Heart left ventricle (tissue), 16 donors: ENCODE measurements at places on chromosomes 2 and 18. TPM values are rescaled to one million over a fixed set of nuclear protein-coding genes. Genes with fewer than 3 reads are reported as not detected.

Gene ZAP70
- total RNA-seq: 0.16 TPM

DNA sequence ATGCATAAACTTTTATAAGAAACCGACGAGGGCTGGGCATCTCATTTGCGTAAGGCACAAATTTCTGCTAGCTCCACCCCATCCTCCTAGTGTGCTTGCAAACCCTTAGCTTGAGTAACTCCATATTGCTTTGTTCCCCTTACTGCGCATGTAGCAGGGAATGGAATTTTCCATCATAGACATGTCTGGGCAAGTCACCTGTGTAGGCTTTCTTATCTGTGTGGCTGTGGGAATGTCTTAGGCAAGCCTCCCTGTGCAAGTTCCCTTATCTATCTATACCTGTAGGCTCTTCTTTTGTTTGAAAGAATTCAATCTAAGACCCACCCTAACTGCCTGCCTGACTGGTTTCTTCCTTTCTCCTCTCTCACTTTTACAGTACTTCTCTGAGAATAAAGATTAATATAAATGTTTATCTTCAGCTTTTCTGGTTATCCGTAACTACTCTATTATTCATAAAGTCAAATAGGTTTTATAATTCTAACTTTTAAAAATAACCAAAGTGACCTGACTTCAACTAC lies 217.6 kb upstream of the FIGN start:
- DNase-seq: no peak

- no peak for DNase-seq
Measured at GRCh38 chr2:172323256-172323655, 104.1 kb upstream of the ITGA6 start.

- DNase-seq: no peak
Measured at GRCh38 chr2:184004289-184004947, 593.9 kb upstream of the ZNF804A start.

DNA sequence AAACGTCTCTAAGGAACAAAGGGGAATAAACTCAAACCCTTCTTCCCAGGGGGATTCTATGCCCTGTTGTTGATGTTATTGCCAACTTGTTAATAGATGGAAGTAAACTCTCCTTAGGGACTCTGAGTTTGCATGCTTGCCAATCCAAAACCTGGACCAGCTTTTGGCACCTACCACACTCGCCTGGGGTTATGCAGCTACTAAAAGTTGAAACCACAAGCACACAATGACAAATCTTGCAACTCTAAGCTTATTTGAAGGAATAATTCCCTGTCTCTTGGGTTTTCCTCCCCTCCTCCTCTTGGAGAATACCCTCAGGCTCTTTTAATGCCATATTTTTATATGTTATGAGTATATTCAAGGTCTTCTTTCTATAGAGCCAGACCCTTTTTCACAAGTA lies 484.1 kb downstream of the FBXO15 start:
- no peak for DNase-seq

DNA sequence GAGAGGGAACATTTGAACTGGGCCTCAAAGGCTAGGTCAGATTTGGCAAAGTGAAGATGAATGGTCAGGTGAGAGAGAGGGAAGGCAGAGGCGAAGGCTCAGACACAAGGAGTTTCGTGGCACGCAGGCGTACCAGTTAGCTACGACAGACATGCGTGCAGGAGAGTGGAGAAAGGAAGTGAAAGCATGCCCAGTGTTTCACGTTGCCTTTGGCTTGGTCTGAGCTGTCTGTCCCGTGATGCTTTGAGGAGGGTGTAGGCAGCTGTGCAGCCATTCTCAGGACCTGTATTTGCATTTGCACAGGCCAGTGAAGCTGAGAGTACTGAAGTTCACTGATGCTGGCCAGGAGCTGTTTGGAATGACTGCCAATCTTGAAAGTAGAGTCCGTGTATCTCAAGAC lies 69.5 kb downstream of the HNRNPLL start:
- no peak for DNase-seq

Gene SP9
- total RNA-seq: not detected

- DNase-seq: peak; percentile 38
Measured at GRCh38 chr2:33478968-33479731, 2.7 kb downstream of the RASGRP3 start.
